LoVo (cell line): ENCODE measurements at places on chromosomes 3 and 15.

DNA sequence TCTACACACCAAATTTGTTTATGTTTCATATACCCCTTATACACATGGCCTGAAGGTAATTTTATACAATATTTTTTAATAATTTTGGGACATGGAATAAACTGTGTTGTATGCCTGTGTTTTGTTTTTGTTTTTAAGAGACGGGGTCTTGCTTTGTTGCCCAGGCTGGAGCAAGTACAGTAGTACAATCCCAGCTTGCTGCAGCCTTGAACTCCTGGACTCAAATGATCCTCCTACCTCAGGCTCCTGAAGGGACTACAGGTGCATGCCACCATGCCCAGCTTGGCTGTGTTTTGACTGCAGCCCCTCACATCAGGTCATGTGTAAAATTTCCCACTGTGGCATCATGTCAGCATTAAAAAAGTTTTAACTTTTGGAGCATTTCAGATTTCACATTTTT lies 18.6 kb downstream of the SETD2 start:
- no peak for DNase-seq

DNA sequence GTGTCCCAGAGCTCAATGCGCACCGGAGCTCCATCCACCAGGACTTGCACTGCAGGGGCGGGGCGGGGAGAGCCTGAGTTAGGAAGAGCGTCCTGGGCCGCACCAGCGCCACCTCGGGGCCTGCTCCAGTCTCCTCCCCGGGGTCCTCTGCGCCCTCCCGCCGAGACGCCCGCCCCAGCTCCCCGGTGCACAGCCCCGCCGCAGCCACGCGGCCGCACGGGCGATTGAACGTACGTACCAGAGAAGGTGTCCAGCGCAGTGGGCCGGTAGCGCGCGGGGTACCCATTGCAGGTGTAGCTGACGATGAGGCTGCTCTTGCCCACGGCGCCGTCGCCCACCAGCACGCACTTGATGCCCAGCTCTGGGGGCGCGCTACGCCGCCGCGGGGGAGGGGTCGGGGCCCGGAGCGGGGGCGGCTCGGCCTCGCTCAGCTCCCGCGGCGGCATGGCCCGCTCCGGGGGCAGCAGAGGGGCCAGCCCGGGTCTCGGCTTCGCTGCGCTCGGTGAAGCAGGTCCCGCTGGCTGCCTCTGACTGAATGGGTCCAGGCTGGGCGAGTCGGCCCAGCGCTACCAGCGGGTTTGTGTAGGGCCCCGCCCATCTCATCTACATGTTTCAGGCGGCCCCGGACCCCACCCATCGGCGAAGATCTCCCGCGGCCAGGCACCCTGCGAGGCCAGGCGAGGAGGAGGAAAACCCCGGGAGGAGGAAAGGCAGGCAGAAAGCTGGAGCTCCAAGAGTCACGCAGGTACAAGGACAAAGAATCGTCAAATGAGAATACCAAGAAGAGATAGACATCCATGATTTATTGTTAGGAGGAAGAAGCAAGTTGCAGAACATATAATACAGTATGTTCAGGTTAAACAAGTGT lies at the start of gene RHOV:
Gene RHOV (minus strand): TSS at position 541 of the 868 bp plus-strand sequence. CDS start 95 bp downstream, at position 446.
- DNase-seq = peak; percentile 92

DNA sequence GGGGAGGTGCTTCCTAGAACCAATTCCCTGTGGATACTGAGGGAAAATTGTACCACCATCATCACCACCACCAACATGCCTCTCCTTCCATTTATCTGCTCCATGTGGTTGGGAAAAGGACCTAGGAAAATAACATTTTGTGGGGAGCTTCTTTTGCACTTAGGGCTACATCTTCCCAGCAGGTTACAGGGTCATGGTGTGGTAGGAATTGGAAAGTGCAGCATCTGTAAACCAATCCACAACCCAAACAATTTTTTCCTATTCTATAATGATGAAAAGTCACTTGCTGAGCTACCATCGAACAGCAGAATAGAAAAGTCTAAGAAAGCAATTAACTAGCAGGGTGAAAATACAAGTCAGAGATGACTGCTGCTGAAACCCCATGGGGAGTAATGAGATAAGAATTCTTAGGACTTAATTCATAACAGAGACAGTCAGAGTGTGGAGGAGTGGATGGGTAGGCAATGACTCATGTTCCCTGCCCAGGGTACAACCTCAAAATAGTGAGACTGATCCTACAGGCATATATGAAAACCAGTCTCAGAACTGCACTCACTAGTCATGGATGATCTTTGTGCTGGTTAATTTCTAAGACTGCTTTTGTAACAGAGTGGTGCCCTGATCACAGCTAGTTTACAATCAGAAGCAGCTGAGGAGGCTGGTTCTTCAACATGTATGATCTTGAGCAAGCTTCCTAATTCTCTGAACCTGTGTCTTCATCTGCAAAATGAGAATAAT lies 38.1 kb upstream of the LEKR1 start:
- DNase-seq = peak; percentile 75

DNA sequence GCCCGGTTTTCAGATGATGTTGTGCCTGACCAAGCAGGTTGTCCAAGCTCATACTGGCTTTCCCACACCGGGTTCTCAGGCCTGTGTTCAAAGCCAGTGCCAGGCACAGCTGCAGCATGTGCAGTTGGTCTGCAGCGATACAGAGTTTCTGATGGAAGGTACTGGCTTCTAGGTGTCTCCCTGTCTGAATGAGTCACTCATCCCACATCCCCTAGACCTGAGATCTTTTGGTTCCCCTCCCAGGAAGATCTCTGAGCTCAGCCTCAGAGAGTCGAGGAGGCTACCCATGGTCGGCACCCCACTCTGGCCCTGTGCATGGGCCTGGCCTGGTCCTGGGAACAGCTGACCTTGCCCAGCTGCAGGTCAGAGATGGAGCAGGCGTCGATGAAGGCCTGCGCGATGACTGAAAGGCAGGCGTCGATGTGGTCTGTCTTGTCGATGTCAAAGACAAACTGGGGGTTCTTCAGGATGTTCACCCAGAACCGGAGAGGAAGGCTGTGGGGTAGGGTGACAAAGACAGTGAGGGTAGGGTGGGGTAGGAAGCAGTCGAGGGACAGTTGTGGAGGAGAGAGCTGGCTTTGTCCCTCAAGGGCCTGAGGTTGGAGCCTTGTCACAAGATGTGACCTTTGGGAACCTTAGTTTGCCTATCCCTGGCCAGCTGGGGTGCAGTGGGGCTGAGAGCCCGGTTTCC lies 15.3 kb downstream of the H1-8 start:
- no peak for DNase-seq

DNA sequence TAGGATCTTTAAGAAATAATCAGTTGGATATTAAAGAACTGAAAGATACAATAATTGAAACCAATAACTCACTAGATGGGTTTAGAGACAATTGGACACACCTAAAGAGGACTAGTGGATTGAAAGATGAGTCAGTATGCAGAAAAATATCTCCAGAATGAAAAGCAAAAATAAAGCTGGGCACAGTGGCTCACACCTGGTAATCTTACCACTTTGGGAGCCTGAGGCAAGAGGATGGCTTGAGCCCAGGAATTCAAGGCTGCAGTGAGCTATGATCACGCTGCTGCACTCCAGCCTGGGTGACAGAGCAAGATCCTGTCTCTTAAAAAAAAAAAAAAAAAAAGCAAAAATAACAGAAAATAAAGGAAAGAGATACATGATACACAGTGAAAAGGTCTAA lies 37.4 kb upstream of the CCDC174 start:
- DNase-seq = no peak

DNA sequence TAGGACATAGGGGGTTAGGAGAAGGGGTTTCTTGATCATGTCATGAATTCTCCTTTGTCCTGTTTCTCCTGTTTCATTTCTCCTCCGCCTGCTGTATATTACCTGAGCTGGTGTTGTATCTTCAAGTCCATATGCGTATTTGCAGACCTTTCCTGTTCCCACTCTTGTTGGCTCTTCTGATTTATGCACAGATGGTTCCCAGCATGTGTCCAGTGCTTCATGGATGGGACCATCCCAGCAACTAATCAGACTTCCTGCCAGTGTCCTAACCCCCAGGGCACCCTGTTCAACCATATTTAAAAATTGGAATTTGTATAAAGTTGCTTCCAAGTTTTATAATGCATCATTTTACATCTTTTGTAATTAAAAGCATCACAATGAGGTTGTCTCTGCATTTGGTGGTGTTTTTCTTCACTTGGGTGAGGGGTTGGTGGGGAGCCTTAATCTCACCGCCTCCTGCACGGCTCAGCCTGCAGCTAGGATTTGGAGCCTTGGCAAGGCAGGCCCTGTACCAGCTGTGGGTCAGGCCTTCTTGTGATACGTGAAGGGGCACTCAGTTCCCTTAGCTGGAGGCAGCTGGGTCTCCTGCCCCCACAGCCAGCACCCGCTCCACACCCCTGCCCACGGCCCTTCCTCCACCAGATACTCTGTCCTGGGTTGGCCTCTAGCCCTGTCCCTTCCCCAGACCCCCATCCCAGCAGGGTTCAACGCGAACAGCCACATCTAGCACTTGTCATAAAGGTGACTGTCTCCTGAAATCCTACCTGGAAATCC lies 72.0 kb upstream of the BLM start:
- no peak for DNase-seq

DNA sequence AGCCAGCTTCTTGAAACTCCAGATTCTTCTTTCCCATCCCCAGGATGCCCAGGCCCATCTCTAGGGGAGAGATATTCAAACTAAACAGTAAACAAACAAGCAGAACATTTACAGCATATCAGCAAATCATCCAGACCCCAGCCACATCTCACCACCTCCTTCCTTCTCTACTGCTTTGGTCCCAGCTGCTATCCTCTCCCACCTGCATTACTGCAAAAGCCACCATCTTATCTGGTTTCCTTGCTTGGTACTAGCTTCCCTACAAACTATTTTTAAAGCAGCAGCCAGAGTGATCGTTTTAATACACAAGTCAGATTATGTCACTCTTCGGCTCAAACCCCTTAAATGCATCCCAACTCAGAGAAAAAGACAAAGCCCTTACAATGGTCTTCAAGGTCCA lies 4.8 kb downstream of the LYSMD2 start:
- DNase-seq = no peak

- DNase-seq = no peak
Observed at GRCh38 chr3:71956069-71956340, 171.1 kb upstream of the PROK2 start.

DNA sequence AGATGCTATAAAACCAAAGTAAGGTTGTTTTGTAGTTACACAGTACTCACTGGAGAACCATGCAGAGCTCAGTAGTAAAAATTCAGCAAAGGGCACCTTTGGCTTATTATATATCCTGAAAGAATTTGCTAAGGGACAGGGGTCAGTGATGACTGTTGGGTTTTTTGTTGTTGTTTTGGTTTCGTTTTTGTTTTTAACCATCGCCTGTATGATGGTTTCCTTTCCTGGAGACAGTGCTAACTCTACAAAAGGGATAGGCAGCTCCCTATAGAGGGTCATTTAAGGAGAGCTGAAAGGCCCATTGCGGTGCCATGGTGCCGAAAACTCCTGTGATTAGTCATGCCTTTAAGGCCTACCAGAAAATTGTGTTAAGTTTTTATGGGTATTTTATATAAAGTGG lies 118.2 kb upstream of the GOLIM4 start:
- no peak for DNase-seq

DNA sequence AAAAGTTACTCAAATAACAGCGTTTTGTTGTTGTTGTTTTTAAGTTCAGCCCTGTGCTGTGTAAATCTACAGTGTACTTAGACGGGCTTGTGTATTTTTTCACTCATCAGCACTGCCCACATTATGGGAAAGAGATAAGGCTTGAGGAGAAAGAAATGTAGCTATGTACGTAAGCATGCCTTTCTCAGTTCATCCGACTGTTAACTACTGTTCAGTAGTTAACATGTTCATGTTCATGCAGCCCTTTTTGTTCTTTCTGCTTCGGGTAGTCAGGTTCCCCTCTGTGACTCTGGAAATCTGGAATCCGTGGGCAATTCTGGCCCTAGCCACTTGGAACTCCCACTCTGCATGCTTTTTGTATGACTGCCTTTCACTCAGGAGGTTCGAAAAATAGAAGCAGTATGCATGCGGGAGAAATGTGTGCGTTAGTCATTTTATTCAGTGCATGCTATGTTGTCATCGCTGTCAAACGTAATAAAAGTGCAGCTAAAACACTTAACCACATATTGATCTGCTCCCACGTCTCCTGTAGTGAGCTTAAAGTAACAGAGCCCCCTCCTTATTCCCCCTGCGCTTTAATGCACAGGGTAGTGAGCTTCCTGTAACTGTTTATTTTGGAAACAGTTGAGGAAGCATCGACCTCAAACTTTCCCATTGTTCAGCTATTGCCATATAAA lies 283.1 kb upstream of the NR2F2 start:
- DNase-seq = no peak

- DNase-seq = no peak
Observed at GRCh38 chr3:132047209-132047608, 12.4 kb upstream of the CPNE4 start.

DNA sequence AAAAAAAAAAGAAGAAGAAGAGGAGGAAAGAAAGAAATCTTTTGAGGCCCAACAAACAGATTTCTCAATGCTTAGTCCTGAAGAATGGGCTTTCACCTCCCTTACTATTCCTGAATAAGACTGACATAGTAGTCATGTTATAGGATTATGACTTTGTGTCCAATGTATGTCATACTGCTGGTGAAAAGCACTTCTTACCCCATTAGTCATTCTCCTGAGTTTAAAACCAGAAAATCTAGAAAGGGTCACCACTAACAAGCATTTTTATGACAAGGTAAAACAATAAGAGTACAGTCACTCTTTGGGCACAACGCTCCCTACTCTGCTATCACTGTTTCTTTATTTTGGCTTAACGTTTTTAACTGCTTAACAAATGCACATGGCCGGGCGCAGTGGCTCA lies 88.2 kb downstream of the IGSF11 start:
- no peak for DNase-seq

GRCh38 chr3:46440531-46441294 lies 24.0 kb downstream of the LTF start:
- DNase-seq = no peak

DNA sequence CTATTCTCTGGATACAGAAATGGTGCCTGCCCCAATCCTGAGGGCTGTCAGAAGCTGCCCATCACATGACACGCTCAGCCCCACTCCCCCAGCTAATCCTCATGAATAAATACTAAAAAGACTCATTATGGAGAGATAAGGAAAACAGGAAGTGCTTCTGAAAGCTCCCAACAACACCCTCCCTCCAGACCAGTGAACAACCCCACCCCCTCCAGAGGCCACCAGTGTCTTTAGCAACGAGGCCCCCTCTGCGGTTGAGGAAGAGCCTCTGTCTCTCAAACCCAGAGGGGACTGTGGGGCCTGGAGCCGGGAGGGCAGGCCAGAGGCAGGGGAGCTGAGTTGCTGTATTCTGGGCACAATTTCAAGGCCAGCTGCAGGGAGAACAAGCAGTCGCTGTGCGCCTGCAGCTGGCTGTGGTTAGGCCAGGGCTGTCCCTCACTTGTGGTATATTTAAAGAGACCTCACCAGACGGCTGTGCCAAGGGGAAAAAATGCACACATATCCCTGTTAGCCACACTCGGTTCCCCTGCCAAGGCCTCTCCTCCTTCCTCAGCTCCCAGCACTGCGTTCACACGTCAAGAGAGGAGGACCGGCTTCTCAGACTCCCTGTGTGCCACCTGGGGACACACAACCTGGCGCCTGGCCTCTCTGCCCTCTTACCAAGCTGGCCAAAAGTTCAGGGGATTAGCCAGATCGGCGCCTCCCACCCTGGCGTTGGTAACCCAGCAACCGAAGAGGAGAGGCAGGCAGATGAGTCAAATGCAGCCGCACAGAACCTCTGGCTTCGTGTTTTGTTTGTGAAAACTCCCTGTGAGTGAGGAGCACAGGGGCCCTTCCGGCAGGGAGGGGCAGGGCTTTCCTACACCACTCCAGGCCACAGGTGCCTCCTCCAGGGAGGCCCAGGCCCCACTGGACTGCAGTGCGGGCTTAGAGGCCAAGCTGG lies 101.2 kb upstream of the ETV5 start:
- DNase-seq = no peak

GRCh38 chr3:103057003-103057402 lies 622.2 kb downstream of the ZPLD1 start:
- DNase-seq = no peak
